GM12878 (cell line): ENCODE measurements at places on chromosomes 3 and 15. TPM values are rescaled to one million over a fixed set of nuclear protein-coding genes. Genes with fewer than 3 reads are reported as not detected.

DNA sequence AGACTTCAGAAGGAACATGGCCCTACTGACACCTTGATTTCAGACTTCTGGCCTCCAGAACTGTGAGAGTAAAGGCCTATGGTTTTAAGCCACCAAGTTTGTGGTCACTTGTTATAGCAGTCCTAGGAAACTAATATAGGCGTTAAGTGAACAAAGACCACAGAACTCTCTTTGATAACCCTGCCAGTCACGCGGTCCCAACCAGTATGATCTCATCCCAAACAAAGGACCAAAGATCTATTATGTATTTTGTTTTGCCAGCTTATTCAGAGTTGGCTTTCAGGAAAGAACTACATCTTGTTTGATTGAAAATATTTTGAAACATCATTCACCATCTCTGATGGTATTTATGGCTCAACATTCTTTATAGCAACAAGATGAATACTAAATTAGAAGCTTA is 294.4 kb upstream of the SLCO3A1 start:
- DNase-seq: no peak
- H3K36me3 ChIP-seq: no peaks in the 10 kb centered on the region
- H3K27me3 ChIP-seq: no peaks in the 10 kb centered on the region
- H3K27ac ChIP-seq: no peak overlapping the region
- no peaks in the 10 kb centered on the region for H3K4me1 ChIP-seq

GRCh38 chr3:116961106-116961505 is 251.5 kb downstream of the TUSC7 start:
- no peaks in the 10 kb centered on the region for H3K4me1 ChIP-seq
- no peaks in the 10 kb centered on the region for H3K27me3 ChIP-seq
- no peaks in the 10 kb centered on the region for H3K36me3 ChIP-seq
- H3K27ac ChIP-seq: no peak overlapping the region

GRCh38 chr3:55127565-55127964 is 199.7 kb upstream of the LRTM1 start:
- H3K36me3 ChIP-seq: no peaks in the 10 kb centered on the region
- H3K27ac ChIP-seq: no peak overlapping the region
- no peaks in the 10 kb centered on the region for H3K4me1 ChIP-seq
- H3K4me3 ChIP-seq: no peak overlapping the region
- no peak for DNase-seq
- H3K27me3 ChIP-seq: no peaks in the 10 kb centered on the region

GRCh38 chr15:33154351-33155166 is 40.0 kb downstream of the FMN1 start:
- no peak for DNase-seq
- H3K4me1 ChIP-seq: no peaks in the 10 kb centered on the region
- no peaks in the 10 kb centered on the region for H3K36me3 ChIP-seq
- H3K27ac ChIP-seq: no peak overlapping the region
- H3K27me3 ChIP-seq: peaks cover 1% of the 10 kb centered on the region; the same call in 1 of the 2 replicates
- no peak overlapping the region for H3K4me3 ChIP-seq

DNA sequence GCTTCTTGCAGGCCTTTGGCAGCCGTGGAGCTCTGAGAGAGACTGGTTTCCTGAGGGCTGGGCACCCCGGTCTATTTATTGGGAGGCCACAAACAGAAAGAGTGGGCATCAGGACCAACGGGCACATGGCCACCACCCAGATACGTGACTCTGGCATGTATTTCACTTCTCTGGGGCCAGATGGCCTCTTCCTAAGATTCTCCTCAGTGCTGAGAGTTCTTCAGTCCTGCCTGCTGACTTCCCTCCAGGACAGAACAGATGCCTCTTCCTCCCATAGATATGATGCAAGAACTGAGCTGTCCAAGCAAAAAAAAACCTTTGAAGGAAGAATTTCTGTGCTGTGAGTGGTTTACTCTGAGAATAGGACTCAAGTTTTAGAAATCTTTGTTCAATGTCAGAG is 107.7 kb downstream of the IGF2BP2 start:
- peaks cover 4% of the 10 kb centered on the region; the same call in 1 of the 2 replicates for H3K27me3 ChIP-seq
- no peaks in the 10 kb centered on the region for H3K4me1 ChIP-seq
- DNase-seq: no peak
- no peak overlapping the region for H3K27ac ChIP-seq

- no peaks in the 10 kb centered on the region for H3K27me3 ChIP-seq
- no peak for DNase-seq
- no peak overlapping the region for H3K4me3 ChIP-seq
Observed at GRCh38 chr15:95718441-95718840, 612.1 kb upstream of the NR2F2 start.

DNA sequence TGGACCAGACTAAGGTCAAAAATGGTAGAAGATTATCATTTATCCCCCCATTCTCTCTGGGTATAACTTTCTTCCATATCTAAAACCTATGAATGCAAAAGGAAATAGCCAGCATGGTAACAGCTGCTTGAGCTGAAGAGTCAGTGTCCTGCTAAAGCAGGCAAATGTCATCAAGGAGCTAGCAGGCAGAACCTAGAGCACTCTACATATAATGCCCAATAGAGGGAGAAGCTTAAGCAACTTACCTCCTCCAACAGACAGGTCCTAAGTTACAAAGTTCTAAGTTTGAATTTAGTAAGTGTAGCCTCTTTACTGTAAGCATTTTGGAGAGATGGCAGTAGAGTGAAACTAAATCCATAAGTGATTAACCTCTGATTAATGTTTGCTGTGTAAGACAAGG is 7.7 kb downstream of the RAF1 start:
- peaks cover 14% of the 10 kb centered on the region for H3K4me1 ChIP-seq
- H3K27me3 ChIP-seq: no peaks in the 10 kb centered on the region
- no peaks in the 10 kb centered on the region for H3K36me3 ChIP-seq
- H3K4me3 ChIP-seq: no peak overlapping the region; the same call in 1 of the 2 replicates
- H3K27ac ChIP-seq: no peak overlapping the region

- H3K27me3 ChIP-seq: peaks cover 2% of the 10 kb centered on the region
- no peaks in the 10 kb centered on the region for H3K4me1 ChIP-seq
- no peak for DNase-seq
- no peaks in the 10 kb centered on the region for H3K36me3 ChIP-seq
- no peak overlapping the region for H3K4me3 ChIP-seq
Observed at GRCh38 chr3:185658504-185658912, 72.4 kb downstream of the SENP2 start.

- no peaks in the 10 kb centered on the region for H3K4me1 ChIP-seq
- H3K27me3 ChIP-seq: no peaks in the 10 kb centered on the region
- H3K27ac ChIP-seq: no peak overlapping the region
- H3K36me3 ChIP-seq: no peaks in the 10 kb centered on the region
- no peak for DNase-seq
Observed at GRCh38 chr3:115330430-115330829, 183.3 kb upstream of the ZBTB20 start.

DNA sequence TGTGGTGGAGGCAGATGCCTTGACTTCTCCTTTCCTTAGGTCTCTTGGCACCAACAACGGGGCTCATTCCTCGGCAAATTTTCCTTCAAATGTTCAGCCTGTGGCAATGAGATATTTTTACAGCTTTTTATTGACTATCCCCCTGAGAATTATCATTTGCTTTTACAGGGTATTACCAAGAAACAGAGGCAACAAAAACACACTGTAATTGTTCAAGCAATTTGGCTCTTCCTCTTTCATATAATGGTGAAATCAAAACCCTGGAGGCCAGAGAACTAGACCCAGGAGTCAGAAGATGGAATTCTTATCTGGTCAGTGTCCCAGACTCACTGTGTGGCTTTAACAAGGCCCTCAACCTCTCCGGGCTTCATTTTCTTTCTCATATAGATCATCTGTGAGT is 40.1 kb downstream of the TRIM42 start:
- DNase-seq: no peak
- no peak overlapping the region for H3K27ac ChIP-seq
- H3K36me3 ChIP-seq: no peaks in the 10 kb centered on the region
- H3K27me3 ChIP-seq: no peaks in the 10 kb centered on the region

- no peaks in the 10 kb centered on the region for H3K27me3 ChIP-seq
- H3K4me1 ChIP-seq: no peaks in the 10 kb centered on the region
- H3K36me3 ChIP-seq: no peaks in the 10 kb centered on the region
- no peak overlapping the region for H3K27ac ChIP-seq
Observed at GRCh38 chr3:54832876-54833275, 95.0 kb downstream of the LRTM1 start.

GRCh38 chr3:195259154-195259474 is 11.8 kb downstream of the XXYLT1 start:
- no peak for DNase-seq
- no peaks in the 10 kb centered on the region for H3K36me3 ChIP-seq

- H3K36me3 ChIP-seq: no peaks in the 10 kb centered on the region
- H3K4me1 ChIP-seq: no peaks in the 10 kb centered on the region
- no peak overlapping the region for H3K27ac ChIP-seq
- H3K27me3 ChIP-seq: no peaks in the 10 kb centered on the region
Observed at GRCh38 chr3:104368760-104369159, 997.9 kb upstream of the ALCAM start.

DNA sequence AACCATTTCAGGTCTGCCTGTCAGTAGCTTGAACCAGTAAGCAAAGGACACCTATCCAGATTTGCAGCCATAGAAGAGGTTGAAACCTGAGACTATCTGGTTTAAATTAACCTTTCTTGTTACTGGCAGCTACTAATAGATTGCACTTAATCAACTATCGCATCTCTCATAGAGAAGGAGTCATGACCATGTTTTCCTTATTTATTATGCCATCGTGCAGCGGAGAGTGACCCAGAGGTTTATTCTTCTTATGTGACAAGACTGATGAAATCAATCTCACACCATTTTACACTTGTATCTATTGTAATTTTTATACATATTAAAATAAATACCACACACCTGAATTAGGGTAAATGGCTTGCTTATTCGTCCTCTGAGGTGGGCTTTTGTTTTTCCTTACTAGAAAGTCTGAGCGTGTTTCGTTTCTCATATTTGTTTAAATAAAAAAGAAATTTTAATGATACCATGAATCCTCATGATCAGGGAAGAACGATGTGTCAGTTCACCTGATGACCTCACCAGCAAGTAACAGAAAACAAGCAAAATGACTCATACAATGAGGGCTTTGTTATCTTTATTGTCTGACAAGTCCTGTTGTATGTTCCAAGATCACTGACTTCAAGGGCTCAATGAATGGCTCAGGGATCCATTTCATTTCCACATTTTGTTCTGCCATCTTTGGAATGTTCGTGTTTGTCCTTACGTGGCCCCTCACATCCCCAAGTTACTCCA is 379.5 kb upstream of the DPH6 start:
- no peaks in the 10 kb centered on the region for H3K27me3 ChIP-seq
- no peak for DNase-seq
- no peak overlapping the region for H3K27ac ChIP-seq
- H3K4me3 ChIP-seq: no peak overlapping the region
- no peaks in the 10 kb centered on the region for H3K36me3 ChIP-seq

Gene PTX3
- not detected in 2 replicates for total RNA-seq

Gene WDR93
- not detected in 2 replicates for total RNA-seq

Gene CPLX3
- not detected in 2 replicates for total RNA-seq

Gene CYP1A1
- not detected in 2 replicates for total RNA-seq

Gene CP
- total RNA-seq: 0.51 and 1.2 TPM in 2 replicates

Gene TM4SF1
- 0.56 and 1.2 TPM in 2 replicates for total RNA-seq

Gene GTPBP8
- 10.8 and 14.0 TPM in 2 replicates for total RNA-seq

Gene NAA80
- total RNA-seq: 9.0 and 9.1 TPM in 2 replicates

Gene SKOR1
- total RNA-seq: 0.35 and 0.36 TPM in 2 replicates

Gene IGDCC3
- 0.10 and 0.13 TPM in 2 replicates for total RNA-seq

Gene HTR3E
- total RNA-seq: not detected in 2 replicates
